Eye (tissue), 1 donor: ENCODE measurements at places on chromosomes 16 and 17.

GRCh38 chr16:54340531-54340930 is 53.9 kb upstream of the IRX3 start:
- DNase-seq, result no peak

- no peak for DNase-seq
These were observed 4.6 kb downstream of the GRB7 start for GRCh38 chr17:39742126-39742855.

GRCh38 chr17:80223838-80224497 is 3.7 kb downstream of the SLC26A11 start:
- DNase-seq, result no peak

DNA sequence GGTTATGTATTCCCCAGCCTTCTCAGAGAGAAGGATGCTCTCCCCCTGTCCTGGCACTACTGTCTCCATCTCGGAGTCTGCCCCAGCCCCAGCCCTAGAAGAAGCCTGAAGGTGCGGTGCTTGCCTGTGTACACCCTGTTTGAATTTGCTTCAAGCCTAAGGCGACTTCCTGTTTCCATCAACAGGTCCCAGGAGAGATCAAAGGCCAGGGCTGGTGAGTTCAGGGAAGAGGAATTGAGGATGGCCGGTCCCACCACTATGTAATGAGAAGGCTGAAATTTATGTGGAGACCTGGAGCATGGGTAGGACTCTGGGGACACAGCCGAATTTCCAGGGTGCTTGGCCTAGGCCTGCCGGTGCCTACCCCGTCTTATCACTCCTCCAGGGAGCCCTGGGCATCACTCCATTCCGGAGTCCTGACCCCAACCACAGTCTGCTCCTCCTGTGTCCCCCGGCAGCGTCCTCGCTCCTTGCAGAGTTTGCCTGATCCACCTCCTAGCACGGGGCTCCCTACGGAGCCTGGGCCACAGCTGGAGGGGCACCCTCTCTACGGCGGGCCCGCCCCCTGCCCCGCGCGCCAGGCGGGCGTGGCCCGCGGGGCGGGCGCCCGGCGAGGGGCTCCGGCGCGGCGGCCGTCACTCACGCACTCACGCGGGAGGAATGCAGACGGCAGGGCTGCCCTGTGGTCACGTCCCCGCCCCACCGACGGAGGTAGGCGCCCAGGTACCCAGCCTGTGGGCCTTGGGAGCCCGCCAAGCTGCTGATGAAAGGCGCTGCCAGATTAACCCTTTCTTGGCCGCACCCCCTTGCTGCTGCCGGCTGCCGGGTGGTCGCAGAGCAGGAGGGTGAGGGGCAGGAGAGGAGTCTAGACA is 53.8 kb upstream of the TAC4 start:
- DNase-seq, result peak; percentile 57

DNA sequence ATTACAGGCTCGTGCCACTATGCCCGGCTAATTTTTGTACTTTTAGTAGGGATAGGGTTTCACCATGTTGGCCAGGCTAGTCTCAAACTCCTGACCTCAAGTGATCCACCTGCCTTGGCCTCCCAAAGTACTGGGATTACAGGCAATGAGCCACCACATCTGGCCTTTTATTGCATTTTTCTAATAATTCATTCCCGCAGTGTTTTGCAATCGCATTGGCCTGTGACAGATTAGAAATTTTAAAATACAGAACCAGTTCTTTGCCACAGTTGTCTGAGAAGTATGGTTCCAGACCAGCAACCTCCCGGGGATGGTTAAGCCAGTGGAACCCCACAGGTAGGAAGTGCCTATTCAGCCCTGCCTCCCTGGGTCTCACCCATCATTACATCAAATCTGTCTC is 3.2 kb upstream of the CRHR1 start:
- no peak for DNase-seq

GRCh38 chr16:53664724-53665345 is 38.8 kb downstream of the RPGRIP1L start:
- peak; percentile 57 for DNase-seq

DNA sequence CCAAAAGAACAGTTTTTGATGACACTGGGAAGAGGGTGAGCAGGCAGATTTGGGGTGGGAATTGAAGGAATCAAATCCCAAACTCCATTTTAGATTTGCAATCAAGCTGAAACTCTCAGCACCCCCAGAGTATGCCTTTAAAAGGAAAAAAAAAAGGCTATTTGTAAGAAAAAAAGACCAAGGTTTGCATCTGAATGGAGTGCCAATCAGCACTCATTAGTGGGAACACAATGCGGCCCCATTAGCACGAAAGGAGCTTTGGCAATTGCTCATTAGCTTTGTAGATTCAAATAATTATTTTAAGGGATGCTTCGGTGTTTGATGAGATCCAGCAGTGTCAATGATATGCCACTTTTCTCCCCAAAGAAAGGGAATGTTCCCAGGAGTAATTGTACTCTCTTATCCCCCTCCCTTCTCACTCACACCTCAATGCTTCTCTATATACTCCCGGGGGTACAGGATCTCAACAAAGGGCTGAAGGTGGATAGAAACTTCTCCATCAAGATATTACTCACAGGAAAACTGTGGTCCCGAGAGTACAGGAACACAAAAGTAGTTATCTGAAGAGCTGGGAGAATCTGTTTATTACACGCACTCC is 32.2 kb downstream of the CHP2 start:
- DNase-seq, result no peak

DNA sequence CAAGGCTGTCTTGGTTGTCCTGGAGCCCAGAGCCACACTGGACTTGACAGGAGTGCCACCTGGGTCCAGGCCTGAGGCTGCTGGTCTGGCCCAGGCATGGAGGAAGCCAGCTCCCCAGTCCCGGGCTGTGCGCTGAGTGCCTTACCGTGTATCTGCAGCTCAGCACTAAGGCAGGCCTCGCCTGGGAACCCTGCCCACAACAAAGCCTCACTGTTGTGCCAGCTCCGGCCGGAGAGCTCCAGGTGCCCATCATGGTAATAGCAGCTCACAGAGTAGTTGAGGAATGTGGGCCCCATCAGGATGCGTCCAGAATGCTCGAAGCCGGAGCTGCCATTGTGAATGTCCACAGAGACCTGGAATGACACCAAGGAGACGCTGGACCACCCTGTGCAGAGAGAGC is 72.2 kb downstream of the RMI2 start:
- no peak for DNase-seq

DNA sequence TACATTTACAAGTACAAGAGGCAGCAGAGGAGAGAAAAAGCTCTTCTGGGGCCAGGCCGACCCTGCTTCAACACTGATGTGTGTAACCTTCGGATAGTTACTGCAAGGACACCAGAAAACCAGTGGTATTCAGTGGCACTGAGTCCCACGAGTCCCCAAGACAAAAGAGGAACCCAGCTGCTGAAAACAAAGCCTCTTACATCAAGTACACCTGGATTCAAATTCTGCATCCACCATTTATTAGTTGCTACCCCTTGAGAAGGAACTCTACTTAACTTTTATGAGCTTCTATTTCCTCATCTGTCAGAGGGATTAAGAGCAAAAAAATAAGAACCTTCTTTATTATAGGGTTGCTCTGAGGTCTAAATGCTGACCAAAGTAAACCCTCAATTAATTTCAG is 2.6 kb downstream of the EARS2 start:
- DNase-seq, result no peak

DNA sequence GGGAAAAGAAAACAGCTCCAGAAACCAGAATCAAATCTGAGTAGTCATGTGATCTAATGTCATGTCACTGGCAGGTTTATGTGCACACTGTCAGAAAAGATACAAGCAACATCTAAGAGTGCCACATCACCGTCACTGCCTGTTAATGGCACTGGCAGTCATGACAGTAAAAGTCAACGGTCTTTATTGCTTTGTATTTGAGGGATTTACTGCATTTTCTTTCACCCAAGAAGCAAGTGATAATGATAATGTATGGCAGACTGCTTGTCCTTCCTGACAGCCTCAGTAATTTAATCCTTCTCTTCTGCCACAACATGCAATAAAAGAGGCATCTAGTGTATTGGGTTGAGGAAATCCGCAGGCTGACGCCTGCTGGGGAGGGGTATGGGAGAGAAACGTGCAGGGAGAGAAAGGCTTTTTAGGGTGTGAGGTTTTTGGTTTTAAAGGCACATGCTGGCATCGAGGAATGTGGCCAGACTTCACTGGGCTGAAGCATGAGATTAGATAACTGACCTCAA is 92.4 kb downstream of the RPGRIP1L start:
- DNase-seq, result peak; percentile 53

DNA sequence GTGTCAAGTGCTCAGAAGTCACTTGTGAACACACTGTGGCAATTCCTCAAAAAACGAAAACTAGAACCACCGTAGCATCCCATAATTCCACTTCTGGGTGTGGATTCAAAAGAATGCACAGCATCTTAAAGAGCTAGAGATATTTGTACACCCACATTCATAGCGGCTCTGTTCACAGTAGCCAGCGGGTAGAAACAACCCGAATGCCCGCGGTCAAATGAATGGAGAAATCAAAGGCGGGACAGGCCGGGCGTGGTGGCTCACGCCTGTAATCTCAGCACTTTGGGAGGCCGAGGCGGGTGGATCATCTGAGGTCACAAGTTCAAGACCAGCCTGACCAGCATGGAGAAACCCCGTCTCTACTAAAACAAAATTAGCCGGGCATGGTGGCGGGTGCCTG is 337.5 kb downstream of the SEC14L1 start:
- DNase-seq, result no peak

DNA sequence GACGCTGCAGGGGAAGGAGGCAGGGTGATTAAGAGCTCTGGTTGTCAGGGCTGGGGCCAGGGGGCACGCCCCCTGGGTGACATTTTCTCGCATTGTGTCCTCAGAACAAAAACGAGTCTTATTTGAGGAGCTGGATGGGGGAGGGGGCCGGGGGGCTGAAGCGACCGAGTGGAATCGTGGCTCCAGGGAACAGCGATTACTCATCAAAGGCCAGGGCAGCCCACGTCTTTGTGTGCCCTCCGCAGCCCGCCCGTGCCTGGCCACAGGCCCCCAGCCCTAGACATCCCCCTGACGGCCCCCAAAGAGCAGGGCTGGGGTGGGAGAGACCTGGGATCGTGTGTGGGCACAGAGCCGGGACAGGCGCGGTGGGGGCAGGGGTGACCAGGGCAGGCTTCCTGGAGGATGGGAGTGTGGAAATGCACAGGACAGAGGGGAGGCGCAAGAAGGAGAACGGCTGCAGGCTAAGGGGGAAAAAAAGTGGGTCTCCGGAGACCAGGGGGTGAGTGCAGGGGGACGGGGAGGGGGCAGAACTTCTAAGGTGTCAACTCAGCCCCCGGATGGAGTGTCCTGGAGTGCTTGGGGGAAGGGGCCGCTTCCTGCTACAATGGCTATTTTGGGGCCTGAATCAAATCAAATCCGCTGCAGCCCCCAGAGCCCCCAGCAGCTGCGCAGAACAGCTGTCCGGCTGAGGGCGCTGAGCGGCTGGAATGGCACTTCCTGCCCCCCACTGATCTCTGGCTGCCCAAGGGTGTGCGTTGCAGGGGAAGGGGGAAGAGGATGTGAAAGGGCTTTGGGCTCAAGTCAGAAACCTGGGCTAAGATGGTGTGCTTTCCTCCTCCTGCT is 24.0 kb upstream of the PHB1 start:
- peak; percentile 93 for DNase-seq

GRCh38 chr17:42221886-42222745 is 27.8 kb upstream of the GHDC start:
- DNase-seq, result peak; percentile 37

DNA sequence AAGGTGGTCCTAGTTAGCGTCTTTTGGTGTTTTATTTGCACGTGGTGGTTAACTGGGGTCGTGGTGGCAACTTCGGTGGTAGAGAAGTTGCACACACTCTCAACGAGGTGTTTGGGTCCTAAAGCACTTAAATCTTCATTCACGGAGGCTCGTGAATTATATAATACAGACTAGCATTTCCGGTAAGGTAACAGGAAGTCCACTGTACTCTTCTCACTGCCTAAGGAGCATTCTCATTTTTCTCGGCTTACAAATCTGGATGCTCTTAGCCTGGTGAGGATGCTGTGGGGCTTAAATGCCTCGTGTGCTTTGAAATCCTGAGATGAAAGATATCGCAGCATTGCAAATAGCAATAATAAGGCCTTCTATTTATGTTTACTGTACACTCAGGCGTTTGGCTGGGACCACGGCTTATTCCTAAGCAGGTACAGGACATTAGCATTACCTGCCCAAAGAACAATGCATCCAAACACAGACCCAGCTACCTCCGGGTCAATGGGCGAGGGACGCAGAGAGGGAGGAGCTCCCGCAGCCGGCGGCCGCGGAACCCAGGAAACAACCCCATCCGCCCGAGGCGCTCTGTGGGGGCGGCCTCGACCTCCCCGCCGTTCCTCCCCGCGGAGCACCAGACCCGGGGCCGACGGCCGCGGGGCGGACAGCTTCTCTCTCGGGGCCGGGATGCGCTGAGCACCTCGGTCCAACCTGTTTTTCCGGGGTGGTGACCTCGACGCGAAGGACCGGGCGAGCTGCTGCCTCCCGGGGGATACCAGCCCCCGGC is 856 bp downstream of the DNAJA2 start:
- DNase-seq, result peak; percentile 73

- no peak for DNase-seq
These were observed 6.9 kb downstream of the IGFBP4 start for GRCh38 chr17:40450175-40450574.

DNA sequence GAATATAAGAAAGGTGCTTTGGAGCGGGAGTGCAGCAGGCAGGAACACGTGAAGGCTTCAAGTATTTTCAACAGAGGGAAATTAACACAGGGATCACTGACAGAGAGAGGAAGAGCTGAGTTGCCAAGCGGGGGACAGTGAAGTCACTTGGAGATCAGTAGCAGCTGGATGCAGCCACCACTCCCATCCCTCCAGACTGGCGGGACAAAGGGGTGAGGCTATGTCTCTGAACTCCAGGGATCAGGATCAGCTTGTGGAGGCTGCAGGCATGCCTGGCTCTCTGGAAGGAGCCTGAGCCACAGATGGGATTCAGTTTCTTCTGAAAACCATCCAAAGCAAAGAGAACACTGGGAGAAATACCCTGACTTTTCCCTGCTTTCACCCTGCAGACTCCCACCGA is 113.7 kb upstream of the IRX3 start:
- DNase-seq, result no peak

DNA sequence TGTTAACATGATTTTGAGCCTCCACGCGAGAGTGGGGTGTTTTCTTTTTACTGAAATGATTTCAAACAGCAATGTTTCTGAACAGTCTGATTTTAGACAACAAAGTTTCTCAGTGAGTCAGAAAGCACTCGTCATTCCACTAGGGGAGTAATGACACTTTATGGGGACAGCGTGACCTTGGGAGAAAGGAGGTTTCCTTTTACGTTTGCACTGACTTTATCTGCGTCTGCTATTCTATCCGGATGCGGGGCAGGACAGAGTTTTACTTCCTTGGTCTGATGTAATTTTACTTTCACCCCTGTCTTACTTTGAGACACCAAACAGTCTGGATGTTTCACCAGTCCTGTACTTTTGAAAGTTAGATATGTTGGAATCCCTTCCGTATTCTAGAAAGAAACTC is 20.7 kb downstream of the SLC47A1 start:
- no peak for DNase-seq

DNA sequence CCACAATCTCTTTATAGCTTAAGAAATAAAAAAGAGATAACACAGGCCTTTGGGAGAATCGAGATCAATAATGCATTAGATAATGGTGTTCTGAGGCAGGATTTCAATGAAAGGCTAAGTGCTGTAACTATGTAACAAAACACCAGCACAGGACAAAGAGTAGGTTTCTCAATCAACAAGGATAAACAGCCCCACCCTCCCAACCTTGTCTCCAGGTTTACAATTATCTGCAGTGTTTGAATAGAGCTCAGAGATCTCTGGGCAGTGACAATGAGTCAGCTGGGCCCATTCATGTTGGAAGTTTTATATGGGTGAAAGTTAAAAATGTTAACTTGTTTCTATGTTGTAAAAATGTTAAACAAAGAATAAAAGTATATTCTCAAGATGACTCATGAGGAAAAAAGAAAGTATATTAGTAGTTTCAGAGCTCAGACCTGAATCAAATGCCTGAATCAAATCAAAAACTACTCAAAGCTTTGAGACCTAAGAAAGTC is 17.0 kb upstream of the KRT20 start:
- no peak for DNase-seq
